ENCODE measurements at places on chromosomes 1 and 21.
A peak's percentile ranks its signal among the peaks of the same experiment; 100 is the strongest.

DNA sequence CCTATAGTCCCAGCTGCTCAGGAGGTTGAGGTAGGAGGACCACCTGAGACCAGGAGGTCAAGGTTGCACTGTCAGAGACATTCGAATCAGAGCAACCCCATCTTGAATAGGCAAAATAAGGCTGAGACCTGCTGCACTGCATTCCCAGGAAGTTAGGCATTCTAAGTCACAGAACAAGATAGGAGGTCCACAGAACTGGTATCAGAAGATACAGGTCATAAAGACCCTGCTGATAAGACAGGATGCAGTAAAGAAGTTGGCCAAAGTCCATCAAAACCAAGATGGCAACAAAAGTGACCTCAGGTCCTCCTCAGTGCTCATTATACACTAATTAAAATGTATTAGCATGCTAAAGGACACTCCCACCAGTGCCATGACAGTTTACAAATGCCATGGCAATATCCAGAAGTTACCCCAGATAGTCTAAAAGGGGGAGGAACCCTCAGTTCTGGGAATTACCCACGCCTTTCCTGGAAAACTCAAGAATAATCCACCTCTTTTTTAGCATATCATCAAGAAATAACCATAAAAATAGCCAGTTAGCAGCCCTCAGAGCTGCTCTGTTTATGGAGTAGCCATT lies 65.2 kb upstream of the KLHDC7A start:
- no peaks in the 10 kb centered on the region for H3K4me1 ChIP-seq
- no peak overlapping the region for H3K4me3 ChIP-seq
- H3K27me3 ChIP-seq, result no peaks in the 10 kb centered on the region
- no peak overlapping the region for H3K27ac ChIP-seq
- no peaks in the 10 kb centered on the region for H3K36me3 ChIP-seq

DNA sequence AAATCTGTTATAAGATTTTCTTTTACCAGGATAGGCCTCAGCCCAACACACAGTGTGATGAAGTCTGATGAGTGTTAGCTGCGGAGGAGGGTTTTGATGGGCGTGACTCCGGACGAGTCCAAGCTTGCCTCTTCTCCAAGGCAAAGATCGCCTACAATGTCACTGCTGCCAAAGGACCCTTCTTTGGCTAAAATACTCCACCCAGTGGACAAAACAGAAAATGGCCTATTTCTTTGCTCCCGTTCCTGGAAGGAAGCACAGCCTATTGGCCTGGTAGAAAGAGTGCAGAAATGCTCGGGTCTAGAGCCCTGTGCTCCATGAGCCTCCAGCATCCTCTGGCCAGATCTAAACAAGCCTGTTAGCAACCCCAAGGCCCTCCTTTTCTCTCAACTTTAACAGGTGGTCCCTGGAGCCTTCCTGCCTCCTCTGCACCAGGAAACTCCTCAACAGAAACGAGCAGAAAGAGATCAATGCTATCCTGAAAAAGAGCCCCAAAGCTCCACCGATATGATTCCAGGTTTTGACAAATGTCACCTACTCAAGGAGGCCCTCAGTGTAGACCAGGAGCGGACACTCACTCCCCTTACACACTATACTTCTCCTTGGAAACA lies 3.4 kb upstream of the CASQ2 start:
- no peaks in the 10 kb centered on the region for H3K27me3 ChIP-seq
- no peaks in the 10 kb centered on the region for H3K36me3 ChIP-seq
- no peak for DNase-seq
- H3K4me1 ChIP-seq, result no peaks in the 10 kb centered on the region
- H3K4me3 ChIP-seq, result no peak overlapping the region

GRCh38 chr1:3126756-3127678 lies 58.0 kb downstream of the PRDM16 start:
- no peaks in the 10 kb centered on the region for H3K4me1 ChIP-seq
- H3K27ac ChIP-seq, result no peak overlapping the region
- H3K4me3 ChIP-seq, result no peak overlapping the region
- no peaks in the 10 kb centered on the region for H3K27me3 ChIP-seq

GRCh38 chr21:20997311-20997635 lies 936 bp upstream of the NCAM2 start:
- H3K4me1 ChIP-seq, result peaks cover 7% of the 10 kb centered on the region
- DNase-seq, result peak; percentile 4
- no peaks in the 10 kb centered on the region for H3K27me3 ChIP-seq
- H3K27ac ChIP-seq, result no peak overlapping the region
- H3K4me3 ChIP-seq, result no peak overlapping the region

GRCh38 chr1:89949991-89950624 lies 44.8 kb upstream of the ZNF326 start:
- no peak overlapping the region for H3K4me3 ChIP-seq
- H3K27me3 ChIP-seq, result no peaks in the 10 kb centered on the region
- no peak for DNase-seq

DNA sequence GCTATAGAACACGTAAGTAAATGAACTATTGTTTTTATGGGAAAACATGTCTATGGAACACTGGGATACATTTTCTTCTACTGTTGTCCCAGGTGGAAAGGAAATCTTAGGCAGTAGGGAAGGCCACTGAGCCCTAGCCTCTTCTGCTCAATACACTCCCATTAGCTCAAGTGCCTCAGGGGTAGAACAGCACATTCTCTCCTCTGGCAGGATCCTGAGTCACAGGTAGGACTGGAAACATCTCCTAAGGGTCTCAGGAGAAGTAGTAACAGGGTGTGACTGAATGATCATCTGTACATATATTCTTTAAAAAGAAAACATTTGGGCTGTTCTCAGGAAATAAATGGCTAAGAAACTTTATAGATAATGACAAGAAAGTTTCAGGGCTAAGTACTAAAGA lies 175.6 kb upstream of the ESRRG start:
- no peak overlapping the region for H3K4me3 ChIP-seq
- DNase-seq, result no peak
- H3K4me1 ChIP-seq, result no peaks in the 10 kb centered on the region
- no peak overlapping the region for H3K27ac ChIP-seq
- no peaks in the 10 kb centered on the region for H3K36me3 ChIP-seq

GRCh38 chr1:66275601-66276023 lies 258.3 kb upstream of the SGIP1 start:
- H3K27me3 ChIP-seq, result no peaks in the 10 kb centered on the region
- peak overlapping the region; percentile 61 for H3K27ac ChIP-seq
- H3K36me3 ChIP-seq, result no peaks in the 10 kb centered on the region
- peaks cover 93% of the 10 kb centered on the region for H3K4me1 ChIP-seq
- no peak for DNase-seq

DNA sequence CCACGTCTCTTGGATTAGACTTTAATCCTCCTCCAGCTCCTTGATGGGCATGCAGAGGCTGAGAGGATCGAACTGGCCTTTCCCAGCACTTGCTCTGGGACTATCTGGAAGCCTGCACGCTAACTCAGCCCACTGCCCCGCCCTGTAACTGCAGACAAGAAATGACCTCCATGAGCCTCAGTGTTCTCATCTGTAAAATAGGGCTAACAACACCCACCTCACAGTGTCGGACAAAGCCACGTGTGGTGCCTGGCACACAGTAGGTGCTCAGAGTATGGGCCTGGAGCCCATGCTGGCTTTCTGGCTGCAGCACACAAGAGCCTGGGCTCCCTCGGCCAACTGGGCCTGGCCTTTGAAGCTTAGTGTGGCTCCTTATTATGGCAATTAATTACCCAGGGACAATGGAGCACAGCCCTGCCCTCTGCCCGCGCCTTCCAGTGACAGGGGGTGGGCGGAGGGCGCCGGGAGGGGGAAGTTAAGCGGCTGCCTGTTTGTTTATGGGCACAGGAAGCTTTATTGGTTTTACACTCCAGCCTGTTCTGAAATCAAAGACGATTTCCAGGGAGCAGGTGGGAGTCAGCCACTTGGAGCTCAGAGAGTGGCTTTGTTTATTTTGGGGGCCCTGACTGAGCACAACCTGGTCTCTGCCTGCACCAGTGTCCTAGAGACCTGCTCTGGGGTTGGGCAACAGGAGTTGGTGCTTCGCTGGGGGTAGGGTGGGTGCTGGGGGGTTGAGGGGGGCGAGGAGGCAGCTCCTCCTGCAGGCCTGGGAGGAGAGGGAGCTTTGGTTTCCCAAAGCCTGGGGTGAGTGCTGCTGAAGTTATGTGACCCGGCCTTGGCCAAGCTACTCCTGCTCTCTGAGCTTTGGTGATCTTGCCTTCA lies 31.0 kb downstream of the PAX7 start:
- H3K36me3 ChIP-seq, result no peaks in the 10 kb centered on the region
- no peaks in the 10 kb centered on the region for H3K4me1 ChIP-seq
- no peak overlapping the region for H3K27ac ChIP-seq
- DNase-seq, result no peak
- no peaks in the 10 kb centered on the region for H3K27me3 ChIP-seq

- no peak for DNase-seq
- no peak overlapping the region for H3K27ac ChIP-seq
- no peak overlapping the region for H3K4me3 ChIP-seq
- no peaks in the 10 kb centered on the region for H3K36me3 ChIP-seq
- no peaks in the 10 kb centered on the region for H3K4me1 ChIP-seq
These were observed 54.5 kb downstream of the C8B start for GRCh38 chr1:56911098-56911938.

- H3K4me3 ChIP-seq, result no peak overlapping the region
- H3K27ac ChIP-seq, result no peak overlapping the region
- no peaks in the 10 kb centered on the region for H3K27me3 ChIP-seq
- no peak for DNase-seq
These were observed 300.3 kb downstream of the DSCAM start for GRCh38 chr21:40546647-40547046.

- no peaks in the 10 kb centered on the region for H3K4me1 ChIP-seq
- H3K4me3 ChIP-seq, result no peak overlapping the region
- H3K36me3 ChIP-seq, result no peaks in the 10 kb centered on the region
- H3K27ac ChIP-seq, result no peak overlapping the region
These were observed 32.0 kb downstream of the PTAFR start for GRCh38 chr1:28144203-28145135.

DNA sequence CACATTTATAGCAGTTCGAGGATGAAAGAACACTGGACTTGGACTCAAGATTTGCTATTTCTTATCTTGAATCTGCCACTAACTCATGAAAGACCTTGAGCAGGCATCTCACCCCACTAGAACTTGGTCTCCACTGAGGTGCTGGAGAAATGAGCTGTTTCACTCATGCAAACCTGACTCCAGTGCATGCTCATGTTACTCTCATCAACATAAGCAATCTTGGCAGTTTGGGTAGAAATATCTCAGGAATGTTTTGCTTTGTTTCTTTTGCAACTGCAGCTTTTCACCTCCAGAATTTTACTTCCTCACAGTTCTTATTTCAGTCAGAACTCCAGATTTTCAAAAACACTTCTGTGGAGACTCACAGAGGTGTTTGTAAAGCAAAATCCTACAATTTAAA lies 46.2 kb upstream of the DAB1 start:
- no peaks in the 10 kb centered on the region for H3K27me3 ChIP-seq
- H3K4me1 ChIP-seq, result no peaks in the 10 kb centered on the region
- no peak overlapping the region for H3K27ac ChIP-seq
- DNase-seq, result no peak

GRCh38 chr1:155801149-155801548 lies 55.9 kb downstream of the GON4L start:
- peaks cover 24% of the 10 kb centered on the region for H3K36me3 ChIP-seq
- no peaks in the 10 kb centered on the region for H3K4me1 ChIP-seq
- H3K27ac ChIP-seq, result no peak overlapping the region
- DNase-seq, result no peak
- H3K4me3 ChIP-seq, result no peak overlapping the region

- H3K36me3 ChIP-seq, result no peaks in the 10 kb centered on the region
- peak; percentile 39 for DNase-seq
- peaks cover 14% of the 10 kb centered on the region for H3K4me1 ChIP-seq
- no peaks in the 10 kb centered on the region for H3K27me3 ChIP-seq
- H3K27ac ChIP-seq, result peak overlapping the region; percentile 45
These were observed 129.5 kb downstream of the TENT5C start for GRCh38 chr1:117735045-117735992.

DNA sequence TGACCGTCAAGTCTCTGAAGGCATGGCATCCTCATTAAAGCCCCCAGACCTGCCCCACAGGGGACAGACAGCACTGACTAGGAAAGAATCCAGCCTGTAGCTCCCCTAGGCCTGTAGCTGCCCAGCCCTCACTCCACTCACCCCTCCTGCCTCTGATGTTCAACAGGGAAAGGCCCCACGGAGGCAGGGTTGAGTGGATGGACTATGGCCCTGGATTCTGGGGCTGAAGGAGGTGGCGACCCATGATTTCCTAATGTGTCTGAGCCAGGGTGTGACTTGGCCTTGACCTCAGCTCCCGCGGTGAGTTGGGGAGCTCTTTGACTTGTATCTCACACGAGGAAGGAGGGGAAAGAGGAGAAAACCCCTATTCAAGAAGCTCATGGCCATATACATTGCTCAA lies 238.5 kb upstream of the CSF3R start:
- no peaks in the 10 kb centered on the region for H3K27me3 ChIP-seq
- H3K4me3 ChIP-seq, result no peak overlapping the region
- no peak overlapping the region for H3K27ac ChIP-seq
- no peak for DNase-seq

- no peak for DNase-seq
- H3K36me3 ChIP-seq, result no peaks in the 10 kb centered on the region
- peaks cover 7% of the 10 kb centered on the region for H3K4me1 ChIP-seq
These were observed 223.8 kb upstream of the TMEM51 start for GRCh38 chr1:14929547-14930246.

- H3K27ac ChIP-seq, result no peak overlapping the region
- H3K27me3 ChIP-seq, result no peaks in the 10 kb centered on the region
- no peaks in the 10 kb centered on the region for H3K36me3 ChIP-seq
- DNase-seq, result no peak
These were observed 53.0 kb downstream of the PRRX1 start for GRCh38 chr1:170716835-170717429.

GRCh38 chr1:29094954-29095353 lies 28.7 kb downstream of the TMEM200B start:
- no peak for DNase-seq
- peaks cover 50% of the 10 kb centered on the region for H3K36me3 ChIP-seq
- H3K27ac ChIP-seq, result no peak overlapping the region
- H3K4me1 ChIP-seq, result no peaks in the 10 kb centered on the region
- H3K27me3 ChIP-seq, result no peaks in the 10 kb centered on the region

- no peaks in the 10 kb centered on the region for H3K4me1 ChIP-seq
- H3K27ac ChIP-seq, result no peak overlapping the region
- no peaks in the 10 kb centered on the region for H3K36me3 ChIP-seq
- no peaks in the 10 kb centered on the region for H3K27me3 ChIP-seq
These were observed 511.8 kb upstream of the USP24 start for GRCh38 chr1:55726994-55727393.

GRCh38 chr21:21230672-21231071 lies 232.5 kb downstream of the NCAM2 start:
- no peaks in the 10 kb centered on the region for H3K27me3 ChIP-seq
- no peak for DNase-seq
- H3K36me3 ChIP-seq, result no peaks in the 10 kb centered on the region
- no peak overlapping the region for H3K27ac ChIP-seq
